ENCODE measurements at places on chromosomes 1 and 21. TPM values are rescaled to one million over a fixed set of nuclear protein-coding genes. Genes with fewer than 3 reads are reported as not detected.

OR6K3 gene
- not detected for polyA plus RNA-seq

- no peak overlapping the region for H3K27ac ChIP-seq
- H3K36me3 ChIP-seq = no peaks in the 10 kb centered on the region
- no peaks in the 10 kb centered on the region for H3K4me1 ChIP-seq
- H3K4me3 ChIP-seq = no peak overlapping the region
These were observed 80.9 kb downstream of the FAF1 start for GRCh38 chr1:50879137-50879536.

UBXN10 gene
- 0.69 TPM for polyA plus RNA-seq

GRCh38 chr1:3543076-3544039, 68.0 kb downstream of the MEGF6 start:
- no peak overlapping the region for H3K4me3 ChIP-seq
- no peaks in the 10 kb centered on the region for H3K36me3 ChIP-seq
- H3K27me3 ChIP-seq = no peaks in the 10 kb centered on the region

GRCh38 chr1:89978755-89979154, 16.2 kb upstream of the ZNF326 start:
- DNase-seq = no peak
- no peak overlapping the region for H3K4me3 ChIP-seq
- H3K27me3 ChIP-seq = no peaks in the 10 kb centered on the region
- H3K36me3 ChIP-seq = no peaks in the 10 kb centered on the region
- H3K27ac ChIP-seq = no peak overlapping the region
- H3K4me1 ChIP-seq = no peaks in the 10 kb centered on the region

DNA sequence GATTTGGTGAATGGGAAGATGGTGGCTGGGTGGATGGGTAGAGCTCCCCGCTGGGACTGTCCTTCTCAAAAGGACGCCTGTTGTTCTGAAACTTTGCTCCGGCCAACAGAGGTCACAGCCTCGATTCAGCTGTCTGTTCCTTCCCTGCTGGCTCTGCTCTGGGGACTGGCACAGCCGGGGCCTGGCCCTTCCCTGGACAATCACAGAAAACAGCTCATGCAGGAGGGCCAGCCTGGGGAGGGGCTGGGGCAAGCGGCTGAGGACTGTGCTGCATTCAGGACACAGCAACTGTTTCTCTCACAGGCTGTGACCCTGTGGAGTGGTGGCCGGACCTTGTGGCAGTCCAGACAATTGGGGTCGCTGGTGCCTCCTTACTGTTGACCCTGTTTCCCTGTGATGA, 110.7 kb upstream of the TMEM51 start:
- H3K36me3 ChIP-seq = no peaks in the 10 kb centered on the region
- no peak for DNase-seq
- H3K4me3 ChIP-seq = no peak overlapping the region
- H3K27me3 ChIP-seq = no peaks in the 10 kb centered on the region

DNA sequence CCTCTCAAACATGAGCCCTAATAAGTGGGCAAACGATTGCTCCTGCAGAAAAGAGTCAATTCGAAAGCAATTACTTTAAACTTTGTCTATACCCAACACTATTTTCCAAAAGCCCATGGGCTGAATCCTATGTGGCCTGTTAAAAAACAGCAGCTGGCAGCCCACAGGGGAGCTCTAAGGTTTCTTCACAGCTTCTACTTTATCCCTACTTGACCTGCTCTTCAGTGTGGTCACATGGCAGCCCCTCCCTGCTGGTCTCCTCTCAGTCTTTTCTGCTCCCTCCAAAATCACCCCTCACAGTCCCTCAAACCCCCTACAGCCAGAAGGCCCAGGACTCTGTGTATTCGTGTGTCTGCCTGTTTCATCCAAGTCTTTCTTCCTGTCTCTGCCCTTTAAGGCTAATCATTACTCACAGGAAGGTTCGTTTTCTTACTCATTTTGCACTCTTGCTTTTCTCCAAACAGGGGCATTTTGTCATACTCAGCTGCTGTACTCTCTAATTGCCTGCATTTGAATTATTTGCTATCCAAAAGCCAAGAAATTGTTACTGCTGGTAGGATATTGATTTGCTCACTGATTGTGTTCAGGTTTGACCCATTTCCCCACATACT, 62.4 kb upstream of the FAM3B start:
- no peak for DNase-seq
- H3K27me3 ChIP-seq = no peaks in the 10 kb centered on the region
- no peaks in the 10 kb centered on the region for H3K4me1 ChIP-seq
- H3K4me3 ChIP-seq = no peak overlapping the region
- no peaks in the 10 kb centered on the region for H3K36me3 ChIP-seq
- no peak overlapping the region for H3K27ac ChIP-seq

DNA sequence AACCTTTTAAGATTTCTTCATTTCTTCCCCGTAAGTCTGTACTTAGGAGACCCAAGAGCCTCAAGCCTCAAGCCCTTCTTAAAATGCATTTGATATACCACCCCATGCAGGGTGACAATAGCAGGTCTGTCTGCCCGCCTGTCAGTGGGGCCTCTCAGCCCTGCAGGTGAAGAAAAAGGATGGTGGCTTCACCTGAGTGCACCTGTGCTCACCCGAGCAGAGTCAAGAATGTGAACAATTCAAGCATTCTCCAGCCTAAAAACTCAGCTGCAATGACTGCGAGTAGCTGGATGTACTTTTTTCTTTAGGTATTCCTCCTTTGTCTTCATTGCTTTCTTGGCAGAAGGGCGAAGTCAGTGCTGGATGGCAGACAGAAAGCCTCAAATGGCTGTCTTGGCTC, 203.3 kb downstream of the LMX1A start:
- H3K27me3 ChIP-seq = no peaks in the 10 kb centered on the region
- H3K27ac ChIP-seq = no peak overlapping the region
- H3K4me1 ChIP-seq = no peaks in the 10 kb centered on the region
- DNase-seq = no peak
- no peak overlapping the region for H3K4me3 ChIP-seq
- no peaks in the 10 kb centered on the region for H3K36me3 ChIP-seq

GRCh38 chr1:33349081-33349759, 28.3 kb upstream of the A3GALT2 start:
- DNase-seq = peak; percentile 45
- H3K27ac ChIP-seq = peak overlapping the region; percentile 52
- peak overlapping the region; percentile 66 for H3K4me3 ChIP-seq
- H3K27me3 ChIP-seq = no peaks in the 10 kb centered on the region
- H3K36me3 ChIP-seq = no peaks in the 10 kb centered on the region

GRCh38 chr1:41322835-41323234, 38.4 kb upstream of the FOXO6 start:
- H3K36me3 ChIP-seq = no peaks in the 10 kb centered on the region
- DNase-seq = no peak
- no peaks in the 10 kb centered on the region for H3K4me1 ChIP-seq
- no peaks in the 10 kb centered on the region for H3K27me3 ChIP-seq
- no peak overlapping the region for H3K27ac ChIP-seq

- no peaks in the 10 kb centered on the region for H3K4me1 ChIP-seq
- H3K27me3 ChIP-seq = no peaks in the 10 kb centered on the region
- no peak overlapping the region for H3K4me3 ChIP-seq
- DNase-seq = no peak
- H3K36me3 ChIP-seq = no peaks in the 10 kb centered on the region
These were observed 37.0 kb downstream of the BACH1 start for GRCh38 chr21:29335720-29336119.

GRCh38 chr1:82195245-82195644, 394.5 kb downstream of the ADGRL2 start:
- H3K27me3 ChIP-seq = no peaks in the 10 kb centered on the region
- no peak overlapping the region for H3K4me3 ChIP-seq
- H3K4me1 ChIP-seq = no peaks in the 10 kb centered on the region
- DNase-seq = no peak
- no peak overlapping the region for H3K27ac ChIP-seq

NUP210L gene
- polyA plus RNA-seq = 0.14 TPM

KMO gene
- 0.37 TPM for polyA plus RNA-seq

GRCh38 chr1:210448297-210448892, 119.7 kb downstream of the HHAT start:
- H3K27ac ChIP-seq = no peak overlapping the region
- no peaks in the 10 kb centered on the region for H3K36me3 ChIP-seq
- H3K4me1 ChIP-seq = peaks cover 14% of the 10 kb centered on the region
- no peaks in the 10 kb centered on the region for H3K27me3 ChIP-seq
- peak; percentile 13 for DNase-seq

- DNase-seq = no peak
- peaks cover 66% of the 10 kb centered on the region for H3K36me3 ChIP-seq
- H3K4me1 ChIP-seq = no peaks in the 10 kb centered on the region
- H3K4me3 ChIP-seq = no peak overlapping the region
- no peaks in the 10 kb centered on the region for H3K27me3 ChIP-seq
These were observed 52.0 kb downstream of the ECE1 start for GRCh38 chr1:21238141-21238800.

- peaks cover 22% of the 10 kb centered on the region for H3K4me1 ChIP-seq
- no peaks in the 10 kb centered on the region for H3K36me3 ChIP-seq
- H3K27me3 ChIP-seq = no peaks in the 10 kb centered on the region
- H3K4me3 ChIP-seq = peak within 1 kb of the TSS; percentile 80
- DNase-seq = no peak
These were observed at the start of gene PLEKHG5 for GRCh38 chr1:6491480-6491962. TSS of gene PLEKHG5 (minus strand) at chr1:6491667. CDS start at chr1:6477571, 14,096 bp downstream.

GRCh38 chr1:29974316-29974724, 738.0 kb downstream of the PTPRU start:
- H3K27ac ChIP-seq = no peak overlapping the region
- no peak for DNase-seq
- no peaks in the 10 kb centered on the region for H3K4me1 ChIP-seq
- no peak overlapping the region for H3K4me3 ChIP-seq
